ENCODE measurements at places on chromosomes 2 and 18. TPM values are rescaled to one million over a fixed set of nuclear protein-coding genes. Genes with fewer than 3 reads are reported as not detected.

- no peak for DNase-seq
These were observed 51.7 kb upstream of the MYL1 start for GRCh38 chr2:210366675-210367080.

- DNase-seq, result peak; percentile 38
These were observed 31.8 kb downstream of the TGIF1 start for GRCh38 chr18:3481696-3482210.

- DNase-seq, result no peak
These were observed 60.8 kb downstream of the CRACDL start for GRCh38 chr2:98875081-98875728.

- no peak for DNase-seq
These were observed 103.4 kb downstream of the DCDC2C start for GRCh38 chr2:3806730-3807129.

The TEKT4 gene
- not detected for polyA plus RNA-seq

- DNase-seq, result no peak
These were observed 108.0 kb upstream of the SALL3 start for GRCh38 chr18:78871618-78872017.

The SLC11A1 gene
- polyA plus RNA-seq, result 0.07 TPM

DNA sequence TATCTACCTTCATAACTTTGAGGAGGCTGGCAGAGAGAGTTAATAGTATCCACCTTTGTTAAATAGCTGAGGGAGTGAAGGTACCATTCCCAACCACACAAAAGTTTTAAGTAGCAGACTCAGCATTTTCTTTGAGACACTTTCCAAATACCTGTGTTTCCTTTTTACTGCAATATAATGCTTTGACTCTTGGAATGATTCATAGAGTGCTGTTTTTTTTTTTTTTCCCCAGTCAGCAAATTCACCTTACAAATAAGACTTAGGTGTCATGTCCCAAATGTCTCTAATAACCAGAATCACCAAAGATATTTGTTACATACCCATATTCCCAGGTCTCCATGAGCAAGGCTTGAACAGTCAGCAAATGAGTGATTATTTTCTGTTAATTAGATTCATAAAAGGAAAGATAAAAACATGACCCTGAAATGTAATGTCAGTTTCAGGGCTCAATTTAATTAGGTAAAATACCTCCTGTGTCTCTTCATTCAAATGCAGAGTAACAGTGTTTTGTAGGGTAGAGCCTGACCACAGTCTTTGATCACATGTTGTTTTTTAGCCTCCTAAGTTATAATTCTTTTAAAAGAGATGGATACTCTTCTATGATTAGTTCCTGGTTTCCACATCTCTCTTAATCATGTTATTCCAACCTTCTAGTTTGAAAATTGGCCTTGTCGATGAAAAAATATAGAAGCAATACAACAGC lies 39.9 kb downstream of the SLC5A7 start:
- DNase-seq, result no peak

GRCh38 chr2:33644215-33644614 lies 45.1 kb upstream of the FAM98A start:
- DNase-seq, result no peak

DNA sequence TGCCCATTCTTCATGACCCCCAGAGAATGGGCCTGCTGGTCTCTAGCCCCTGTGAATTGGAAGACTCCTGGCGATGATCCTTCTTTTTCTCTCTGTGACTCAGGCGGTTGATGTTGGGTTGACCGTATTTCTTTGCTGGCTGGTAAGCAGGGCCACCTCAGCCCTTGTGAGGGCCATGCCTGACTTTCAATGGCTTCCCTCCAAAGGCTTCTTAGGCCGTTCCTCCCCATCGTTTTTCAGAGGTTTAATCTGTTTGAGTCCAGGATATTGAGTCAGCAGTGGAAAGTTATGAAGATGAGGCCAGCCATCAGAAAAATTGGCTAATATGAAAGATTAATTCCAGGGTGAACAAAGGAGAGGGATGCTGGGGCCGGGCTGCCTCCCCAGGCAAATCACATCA lies 13.6 kb downstream of the HPCAL1 start:
- DNase-seq, result peak; percentile 60

- DNase-seq, result peak; percentile 13
These were observed 13.9 kb downstream of the SLC19A3 start for GRCh38 chr2:227703961-227704360.

DNA sequence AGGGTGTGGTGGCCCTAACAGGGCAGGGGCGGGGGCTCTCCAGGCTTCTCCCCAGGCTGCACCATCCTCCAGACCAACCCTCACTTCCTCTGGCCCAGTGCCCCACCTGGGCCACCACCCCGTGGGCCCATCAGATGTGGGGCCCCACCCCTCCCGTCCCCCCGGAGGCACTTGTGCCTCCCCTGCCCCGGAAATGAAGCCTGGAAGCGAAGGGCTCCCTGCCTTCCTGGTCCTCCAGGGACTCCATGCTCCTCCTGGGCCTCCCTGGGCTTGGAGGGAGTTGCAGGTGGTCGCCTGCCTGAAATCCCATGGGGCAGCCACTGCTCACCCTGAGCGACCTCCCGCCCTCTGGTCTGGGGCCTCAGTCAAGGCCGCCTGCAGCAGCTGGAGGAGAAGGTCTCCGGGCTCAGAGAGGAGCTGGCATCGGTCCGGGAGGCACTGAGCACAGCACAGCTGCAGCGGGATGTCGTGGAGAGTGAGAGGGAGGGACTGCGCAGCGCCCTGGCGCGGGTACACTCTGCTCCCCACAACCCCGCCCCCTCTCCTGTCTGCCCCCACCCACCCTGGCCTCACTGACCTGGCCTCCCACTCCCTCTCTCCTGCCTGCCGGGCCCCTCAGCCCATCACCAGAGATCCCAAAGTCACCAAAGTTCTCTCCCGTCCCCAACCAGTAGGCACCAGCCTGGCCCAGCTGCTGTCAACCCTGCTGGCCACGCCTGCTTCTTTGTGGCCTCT lies 28.0 kb downstream of the CROCC2 start:
- DNase-seq, result no peak

The CD226 gene
- 0.07 TPM for polyA plus RNA-seq

The RAB6C gene
- polyA plus RNA-seq, result not detected

The AQP12A gene
- polyA plus RNA-seq, result not detected

DNA sequence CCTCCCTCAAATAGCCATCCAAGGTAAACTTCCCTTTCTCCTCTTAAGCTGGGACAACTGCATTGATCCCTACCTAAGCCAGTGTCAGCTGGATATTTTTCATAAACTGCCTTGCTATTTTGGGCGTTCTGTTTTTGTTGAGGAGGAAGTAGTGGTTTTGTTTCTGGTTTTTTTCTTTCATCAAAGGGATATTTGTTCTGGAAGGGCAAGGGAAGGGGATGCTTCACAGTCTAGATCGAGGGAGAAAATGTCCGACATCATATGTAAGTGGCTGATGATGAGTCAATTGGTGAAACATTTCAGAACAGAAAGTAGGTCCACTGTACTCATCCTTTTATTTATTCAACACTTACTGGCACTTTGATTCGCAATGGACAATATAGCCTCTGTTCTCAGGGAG lies 31.0 kb downstream of the TANC1 start:
- peak; percentile 83 for DNase-seq

The EGR4 gene
- not detected for polyA plus RNA-seq

The UGT1A8 gene
- not detected for polyA plus RNA-seq

The CAVIN2 gene
- polyA plus RNA-seq, result 7.7 TPM

The TFCP2L1 gene
- polyA plus RNA-seq, result not detected

- DNase-seq, result no peak
These were observed 344.1 kb upstream of the PLGLB2 start for GRCh38 chr2:87403893-87404175.

DNA sequence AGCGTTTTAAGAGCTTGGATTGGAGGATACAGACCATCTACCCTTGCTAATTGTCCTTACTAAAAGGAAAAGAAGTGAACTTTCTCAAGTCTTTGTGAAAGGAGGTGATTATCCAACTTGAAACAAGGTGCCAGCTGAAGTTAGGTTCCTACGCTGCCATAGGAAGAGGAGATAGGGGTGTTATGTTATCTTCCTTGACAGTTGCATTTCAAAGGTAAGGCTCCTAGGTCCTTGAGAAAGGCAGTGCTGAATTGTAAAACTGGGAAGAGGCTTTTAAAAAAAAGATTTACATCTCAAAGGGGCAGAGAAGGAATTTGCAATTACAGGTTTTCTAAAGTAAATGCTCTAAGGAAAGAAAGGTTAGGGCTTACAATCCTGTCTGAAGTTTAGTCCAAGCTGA lies 810.2 kb upstream of the LRATD1 start:
- DNase-seq, result no peak

DNA sequence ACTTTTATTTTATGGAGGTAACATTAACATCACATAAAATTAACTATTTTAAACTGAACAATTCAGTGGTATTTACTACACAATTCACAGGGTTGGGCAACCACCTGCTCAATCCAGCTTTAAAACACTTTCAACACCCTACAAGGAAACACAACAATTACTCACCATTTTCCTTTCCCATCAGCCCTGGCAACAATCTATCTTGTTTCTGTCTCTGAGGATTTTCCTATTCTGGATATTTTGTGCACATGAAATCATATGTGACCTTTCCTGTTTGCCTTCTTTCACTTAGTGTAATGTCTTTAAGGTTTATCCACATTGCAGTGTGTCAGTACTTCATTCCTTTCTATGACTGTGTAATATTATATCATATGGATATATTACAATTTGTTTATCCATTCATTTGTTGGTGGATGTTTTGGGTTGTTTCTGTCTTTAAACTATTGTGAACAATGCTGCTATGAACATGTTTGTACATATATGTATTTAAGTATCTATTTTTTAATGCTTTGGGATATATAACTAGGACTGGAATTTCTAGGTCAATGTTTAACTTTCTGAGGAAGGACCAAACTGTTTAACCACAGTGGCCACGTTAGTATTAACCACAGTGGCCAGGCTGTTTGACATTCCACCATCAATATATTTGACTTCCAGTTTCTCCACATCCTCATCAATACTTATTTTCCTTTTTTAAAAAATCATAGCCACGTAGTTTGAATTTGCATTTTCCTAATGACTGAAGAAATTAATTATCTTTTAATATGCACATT lies 72.4 kb upstream of the KIF5C start:
- no peak for DNase-seq

- DNase-seq, result no peak
These were observed 143.9 kb downstream of the L3MBTL4 start for GRCh38 chr18:6270771-6271216.

- peak; percentile 74 for DNase-seq
These were observed 12.8 kb upstream of the PPM1B start for GRCh38 chr2:44155666-44156446.

- DNase-seq, result peak; percentile 83
These were observed 13.2 kb upstream of the SEH1L start for GRCh38 chr18:12934454-12935071.

- DNase-seq, result no peak
These were observed 18.5 kb upstream of the NMS start for GRCh38 chr2:100451734-100452133.

- no peak for DNase-seq
These were observed 345.9 kb upstream of the HS6ST1 start for GRCh38 chr2:128664499-128664971.

- DNase-seq, result no peak
These were observed 89.2 kb downstream of the LONRF2 start for GRCh38 chr2:100233061-100233460.

DNA sequence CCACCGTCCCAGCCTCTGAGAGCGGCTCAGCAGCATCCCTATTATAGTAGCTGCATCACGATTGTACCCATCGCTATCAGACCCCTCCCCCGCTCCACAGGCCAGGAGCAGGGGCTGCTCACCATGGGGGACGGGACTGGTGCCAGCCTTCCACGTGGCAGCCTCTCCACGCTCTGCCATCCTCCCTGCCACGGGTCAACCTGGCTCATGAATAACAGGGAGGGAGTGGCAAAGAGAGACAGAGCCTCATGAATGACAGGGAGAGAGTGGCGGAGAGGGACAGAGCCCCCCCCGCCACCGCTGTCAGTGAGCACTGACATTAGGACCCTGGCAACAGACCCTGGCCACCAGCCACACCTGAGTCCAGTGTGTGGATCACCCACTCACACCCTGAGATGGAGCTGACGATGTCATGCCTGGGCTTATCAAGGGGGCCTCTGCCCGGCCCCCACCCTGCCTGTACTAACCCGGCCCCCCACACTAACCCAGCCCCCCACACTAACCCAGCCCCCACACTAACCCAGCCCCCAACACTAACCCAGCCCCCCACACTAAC lies 16.9 kb downstream of the CROCC2 start:
- DNase-seq, result no peak

The SERPINB11 gene
- polyA plus RNA-seq, result 0.12 TPM

GRCh38 chr2:85308896-85309555 lies 18.8 kb downstream of the TGOLN2 start:
- DNase-seq, result peak; percentile 67

GRCh38 chr18:22939649-22940048 lies 6.5 kb downstream of the RBBP8 start:
- DNase-seq, result no peak

DNA sequence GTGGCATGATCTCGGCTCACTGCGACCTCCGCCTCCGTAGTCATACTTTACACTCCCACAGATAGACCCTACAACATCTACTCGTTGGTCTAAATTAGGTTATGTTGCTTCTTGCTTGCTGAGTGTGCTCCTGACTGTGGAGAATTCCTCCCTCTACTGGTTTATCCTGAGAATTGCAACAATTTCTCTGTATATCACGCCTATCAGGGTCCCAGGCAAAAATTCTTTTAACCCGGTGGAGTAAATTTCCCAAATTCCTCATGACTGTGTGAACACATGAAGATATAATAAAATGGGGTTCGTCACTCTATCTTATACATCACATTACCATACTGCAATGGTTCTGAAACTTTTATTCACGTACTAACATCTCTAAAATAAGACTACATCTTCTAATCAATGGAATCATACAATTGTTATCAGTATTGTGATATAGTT lies 156.7 kb downstream of the EVA1A start:
- DNase-seq, result peak; percentile 59

DNA sequence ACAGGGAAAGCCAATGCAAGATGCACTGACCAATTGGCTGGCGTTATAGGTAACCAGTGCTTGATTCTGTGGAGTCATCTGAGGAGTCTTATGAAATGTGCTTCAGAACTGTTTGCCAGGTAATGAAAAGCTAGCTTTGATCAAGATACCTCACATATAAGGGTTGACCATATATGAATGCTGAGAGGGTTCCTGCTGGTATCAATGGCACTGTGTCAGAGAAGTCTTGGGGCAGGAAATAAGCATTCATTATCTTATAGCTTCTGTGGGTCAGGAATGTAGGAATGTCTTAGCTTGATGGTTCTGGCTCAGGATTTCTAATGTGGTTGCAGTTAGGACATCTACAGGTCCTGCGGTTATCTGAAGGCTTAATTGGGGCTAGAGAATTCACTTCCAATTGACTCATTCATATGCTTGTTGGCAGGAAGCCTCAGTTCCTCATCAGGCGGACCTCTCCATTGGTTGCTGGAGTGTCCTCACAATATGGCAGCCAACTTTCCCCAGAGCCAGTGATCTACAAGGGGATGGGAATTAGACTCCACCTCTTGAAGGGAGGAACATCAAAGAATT lies 22.1 kb upstream of the TCF7L1 start:
- DNase-seq, result peak; percentile 18

- peak; percentile 63 for DNase-seq
These were observed 27.1 kb upstream of the PIEZO2 start for GRCh38 chr18:11176481-11176881.

- DNase-seq, result no peak
These were observed 83.0 kb upstream of the MBOAT2 start for GRCh38 chr2:9086465-9086864.

The CTAGE1 gene
- 0.10 TPM for polyA plus RNA-seq

- no peak for DNase-seq
These were observed 90.5 kb downstream of the MYO5B start for GRCh38 chr18:50104421-50104820.

Measured in IMR-90 (cell line).